Activated CD8-positive, alpha-beta memory T cell treated with anti-CD3 and anti-CD28 coated beads for 1 hour (primary cell): ENCODE measurements at places on chromosomes 3 and 15.

GRCh38 chr3:183489455-183490210, 61.2 kb upstream of the MCF2L2 start:
- no peak for DNase-seq

DNA sequence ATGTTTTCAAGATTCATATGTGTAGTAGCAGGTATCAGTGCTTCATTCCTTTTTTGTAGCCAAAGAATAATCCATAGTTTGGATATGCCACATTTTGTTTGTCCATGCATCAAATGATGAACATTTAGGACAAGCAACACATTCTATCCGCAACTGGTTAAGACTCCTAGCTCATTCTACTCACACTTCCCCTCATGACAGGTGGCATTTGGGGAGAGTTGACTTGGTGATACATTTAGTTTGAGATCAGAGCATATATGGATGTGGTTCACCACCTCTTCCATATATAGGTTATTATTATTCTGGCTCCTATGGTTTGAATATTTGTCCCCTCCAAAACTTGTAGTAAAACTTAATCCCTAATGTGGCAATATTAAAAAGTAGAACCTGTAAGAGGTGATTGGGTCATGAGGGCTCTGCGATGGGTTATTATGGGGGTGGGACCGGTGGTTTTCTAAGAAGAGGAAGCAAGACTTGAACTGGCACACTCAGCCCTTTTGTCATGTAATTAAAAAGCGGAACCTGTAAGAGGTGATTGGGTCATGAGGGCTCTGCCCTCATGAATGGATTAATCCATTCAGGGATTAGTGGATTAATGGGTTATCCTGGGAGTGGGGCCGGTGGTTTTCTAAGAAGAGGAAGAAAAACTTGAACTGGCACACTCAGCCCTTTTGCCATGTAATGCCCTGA, 75.3 kb upstream of the HRH1 start:
- no peak for DNase-seq

DNA sequence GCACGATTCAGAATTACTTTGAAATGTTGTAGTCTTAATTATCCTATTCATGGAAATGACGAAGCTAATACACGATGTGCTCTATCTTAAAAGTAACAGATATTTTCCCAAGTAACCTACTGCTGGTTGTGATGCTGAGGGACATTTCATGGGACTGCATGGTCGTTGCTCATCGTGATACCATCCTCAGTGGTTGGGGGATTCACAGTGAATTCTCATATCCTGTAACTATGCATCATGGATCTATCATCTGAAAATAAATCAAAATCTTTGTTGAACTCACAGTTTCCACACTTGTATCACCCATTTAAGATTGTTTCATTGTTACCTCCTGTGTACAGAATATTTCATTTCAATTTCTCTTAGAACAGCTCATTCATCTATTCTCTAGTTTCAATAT, 84.7 kb downstream of the OPA1 start:
- DNase-seq: no peak

DNA sequence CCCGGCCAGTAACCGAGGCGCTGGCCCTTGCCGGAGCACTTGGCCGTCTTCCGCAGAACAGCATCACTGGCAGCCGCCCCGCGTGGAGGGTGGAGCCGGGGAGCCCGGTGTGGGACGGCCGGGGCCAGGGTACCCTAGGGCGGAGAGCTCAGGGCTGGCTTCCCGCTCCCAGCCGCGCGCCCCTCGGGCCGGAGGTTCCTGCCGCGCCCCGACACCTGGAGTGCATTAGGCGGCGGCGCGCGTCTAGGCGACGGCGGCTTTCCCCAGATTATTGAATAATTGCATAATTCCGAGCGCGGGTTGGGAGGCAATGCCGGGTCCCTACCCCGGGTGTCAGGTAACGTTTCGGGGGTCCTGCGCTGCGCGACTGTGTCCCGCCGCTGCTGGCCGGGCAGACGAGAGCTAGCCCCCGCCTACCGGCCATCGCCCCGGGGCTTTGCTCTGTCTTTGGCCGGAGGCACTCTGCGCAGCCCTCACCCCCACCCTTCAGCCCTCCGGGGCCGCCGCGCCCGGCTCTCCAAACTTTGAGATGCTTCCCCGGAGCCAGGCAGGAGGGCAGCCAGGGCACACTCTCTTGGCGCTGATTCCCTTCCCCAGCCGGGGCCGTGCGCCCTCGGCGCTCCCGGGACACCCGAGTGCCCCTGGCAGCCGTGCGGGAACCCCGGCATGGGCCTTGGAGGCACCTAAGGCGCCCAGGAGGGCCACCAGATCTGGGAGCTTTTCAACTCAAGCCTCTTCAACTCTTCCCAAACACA, 749 bp downstream of the ITGA11 start:
- DNase-seq: no peak

GRCh38 chr3:135918600-135918999, 46.9 kb upstream of the PPP2R3A start:
- DNase-seq: no peak

DNA sequence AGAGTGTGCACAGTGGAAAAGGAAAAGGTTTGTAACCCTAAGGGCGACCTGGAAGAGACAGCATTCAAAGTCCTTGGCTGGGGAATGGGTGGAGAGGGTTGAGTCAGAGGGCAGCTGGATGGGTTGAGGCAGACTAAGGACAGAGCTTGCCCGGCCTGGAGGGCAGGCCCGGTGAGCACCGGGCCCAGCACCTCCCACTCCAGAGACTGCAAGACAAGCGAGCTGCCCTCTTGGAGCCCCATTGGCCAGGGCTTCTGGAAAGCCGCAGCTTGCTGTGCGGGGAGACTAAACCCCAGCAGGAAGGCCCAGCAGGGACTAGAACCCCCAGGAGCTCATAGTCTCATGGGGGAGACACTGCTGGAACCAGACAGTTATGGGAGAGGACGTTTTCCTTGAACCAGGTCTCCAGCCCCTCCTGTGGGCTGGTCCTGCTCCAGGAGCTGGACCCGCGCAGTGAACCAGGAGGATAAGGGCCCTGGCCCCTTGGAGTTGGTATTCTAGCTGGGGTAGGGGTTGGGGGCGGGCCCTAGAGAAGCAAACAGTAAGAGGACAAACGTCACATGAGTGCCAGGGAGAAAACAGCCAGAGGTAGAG, 59.1 kb downstream of the RGMA start:
- DNase-seq: no peak
